ENCODE measurements at places on chromosomes 3 and 15.

- no peak for DNase-seq
Observed at GRCh38 chr15:41115652-41116115, 396 bp downstream of the INO80 start.

- no peak for DNase-seq
Observed at GRCh38 chr3:124063197-124063909, 71.4 kb upstream of the ROPN1 start.

- DNase-seq: no peak
Observed at GRCh38 chr3:17231537-17232261, 346.9 kb downstream of the PLCL2 start.

DNA sequence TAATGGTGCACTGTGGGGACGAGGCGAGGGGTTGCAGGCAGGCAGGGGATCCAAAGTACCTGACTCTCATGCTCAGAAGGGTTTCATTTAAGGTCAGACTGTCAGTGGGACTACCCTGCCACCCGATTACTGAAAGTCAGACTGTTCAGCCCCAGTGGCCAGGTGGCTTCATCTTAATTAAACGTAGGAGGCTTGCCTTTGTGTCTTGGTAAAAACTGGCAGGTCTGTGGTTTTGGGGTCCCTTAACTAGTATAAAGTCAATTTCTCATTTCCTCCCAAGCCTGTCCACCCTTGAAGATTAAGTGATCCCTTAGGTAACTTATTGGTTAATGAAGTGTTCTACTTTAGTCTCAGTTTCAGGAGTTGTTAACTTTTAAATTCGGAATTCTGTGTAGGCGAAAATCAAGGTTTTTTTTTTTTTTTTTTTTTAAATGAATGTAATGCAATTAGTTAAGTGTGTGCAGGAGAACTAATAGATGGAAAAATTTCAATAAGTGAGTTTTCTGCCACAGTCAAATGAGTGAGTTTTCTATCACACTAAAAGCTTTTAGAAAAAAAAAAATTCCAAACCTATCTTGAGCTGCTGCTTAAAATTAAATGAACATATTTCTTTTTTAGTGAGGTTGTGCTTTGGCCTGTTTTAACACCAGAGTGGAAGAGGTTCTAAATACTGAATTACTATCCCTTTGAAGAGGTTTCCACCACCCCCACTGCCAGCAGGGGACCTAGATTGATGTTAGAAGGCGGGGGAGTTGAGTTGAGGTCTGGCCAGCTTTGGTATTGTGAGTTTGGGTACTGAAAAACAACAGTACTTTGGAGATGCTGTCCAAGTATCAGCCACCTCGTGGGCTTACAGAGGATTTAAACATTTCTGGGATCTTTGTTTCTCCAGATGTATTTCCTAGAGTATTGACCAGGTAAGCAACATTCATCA is 15.2 kb downstream of the ITPR1 start:
- no peak for DNase-seq

GRCh38 chr15:96213045-96213444 is 117.5 kb upstream of the NR2F2 start:
- DNase-seq: no peak

DNA sequence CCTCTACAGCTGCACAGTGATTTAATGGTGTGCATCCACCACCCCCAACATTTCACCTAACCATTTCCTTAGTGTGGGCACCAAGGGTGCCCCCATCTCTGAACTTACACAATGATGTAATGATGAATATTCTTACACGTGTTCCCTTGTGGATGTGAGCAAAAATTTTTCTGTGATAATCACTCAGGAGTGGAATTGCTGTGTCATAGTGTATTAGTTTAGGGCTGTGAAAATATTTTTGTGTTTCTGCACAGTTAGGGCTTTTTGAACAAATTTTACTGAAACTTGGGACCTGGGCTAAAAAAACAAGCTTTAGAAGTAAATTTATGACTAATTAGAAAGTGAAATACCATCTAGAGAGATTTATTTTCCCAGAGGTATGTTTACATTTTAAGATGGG is 134.5 kb upstream of the CCNL1 start:
- no peak for DNase-seq

GRCh38 chr3:114057011-114057347 is 442 bp downstream of the QTRT2 start:
- no peak for DNase-seq

DNA sequence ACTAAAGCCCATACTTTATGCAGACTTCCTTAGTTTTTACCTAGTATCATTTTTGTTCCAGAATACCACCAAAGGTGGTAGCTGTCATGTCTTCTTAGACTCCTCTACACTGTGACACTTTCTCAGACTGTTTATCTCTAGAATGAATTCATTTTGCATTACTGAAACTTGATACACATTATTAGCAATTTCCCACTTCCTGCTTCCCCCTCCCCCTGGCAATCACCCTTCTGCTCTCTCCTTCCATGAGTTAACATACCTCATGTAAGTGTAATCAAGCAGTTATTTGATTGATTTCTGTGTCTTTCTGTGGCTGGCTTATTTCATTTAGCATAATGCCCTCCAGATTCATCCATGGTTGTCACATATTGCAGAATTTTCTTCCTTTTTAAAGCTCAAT is 204.9 kb downstream of the STAG1 start:
- DNase-seq: no peak

GRCh38 chr3:2861920-2862319 is 248.3 kb downstream of the IL5RA start:
- DNase-seq: no peak

DNA sequence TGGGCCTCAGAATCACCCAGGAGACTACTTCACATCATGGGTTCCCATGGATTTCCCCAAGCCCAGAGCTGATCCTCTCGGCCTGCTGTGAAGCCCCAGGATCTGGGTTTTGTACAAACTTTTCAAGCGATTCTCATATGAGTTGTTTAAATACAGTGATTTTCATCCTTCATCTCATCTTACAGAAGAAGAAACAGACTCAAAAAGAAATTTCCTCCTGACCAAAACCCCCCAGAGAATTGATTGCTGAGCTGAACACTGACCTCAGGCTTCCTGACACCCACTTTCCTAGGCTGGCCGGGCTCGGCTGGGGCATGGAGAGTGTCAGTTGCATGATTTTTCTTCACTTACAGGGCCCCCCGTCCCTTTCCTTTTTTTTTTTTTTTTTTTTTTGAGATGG is 60.3 kb downstream of the BDH1 start:
- no peak for DNase-seq

DNA sequence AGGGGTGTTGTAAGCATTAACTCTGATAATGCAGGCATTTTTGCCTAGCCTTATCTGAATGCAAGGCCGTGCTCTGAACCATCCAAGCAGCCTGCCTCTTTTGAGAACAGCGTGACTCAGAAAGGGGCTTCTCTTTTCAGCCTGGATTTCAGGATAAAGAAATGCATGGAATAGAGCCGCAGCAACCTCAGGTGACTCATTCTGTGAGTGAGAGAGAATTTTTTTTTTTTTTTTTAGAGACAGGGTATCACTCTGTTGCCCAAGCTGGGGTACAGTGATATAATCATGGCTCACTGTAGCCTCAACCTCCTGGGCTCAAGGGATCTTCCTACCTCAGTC is 20.6 kb upstream of the PDE8A start:
- no peak for DNase-seq

- no peak for DNase-seq
Observed at GRCh38 chr3:72820415-72820814, 27.8 kb downstream of the SHQ1 start.

GRCh38 chr3:133249490-133249889 is 150.4 kb upstream of the BFSP2 start:
- no peak for DNase-seq

- no peak for DNase-seq
Observed at GRCh38 chr15:64472161-64472560, 11.8 kb downstream of the ZNF609 start.

DNA sequence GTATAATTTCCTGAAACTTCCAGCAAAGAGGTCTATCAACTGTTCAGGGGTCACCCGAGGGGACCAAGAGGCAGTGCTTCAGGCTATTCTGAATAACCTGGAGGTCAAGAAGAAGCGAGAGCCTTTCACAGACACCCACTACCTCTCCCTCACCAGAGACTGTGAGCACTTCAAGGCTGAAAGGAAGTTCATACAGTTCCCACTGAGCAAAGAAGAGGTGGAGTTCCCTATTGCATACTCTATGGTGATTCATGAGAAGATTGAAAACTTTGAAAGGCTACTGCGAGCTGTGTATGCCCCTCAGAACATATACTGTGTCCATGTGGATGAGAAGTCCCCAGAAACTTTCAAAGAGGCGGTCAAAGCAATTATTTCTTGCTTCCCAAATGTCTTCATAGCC is 6.8 kb downstream of the GCNT3 start:
- no peak for DNase-seq

GRCh38 chr3:15714448-15714847 is 83.3 kb downstream of the ANKRD28 start:
- no peak for DNase-seq

DNA sequence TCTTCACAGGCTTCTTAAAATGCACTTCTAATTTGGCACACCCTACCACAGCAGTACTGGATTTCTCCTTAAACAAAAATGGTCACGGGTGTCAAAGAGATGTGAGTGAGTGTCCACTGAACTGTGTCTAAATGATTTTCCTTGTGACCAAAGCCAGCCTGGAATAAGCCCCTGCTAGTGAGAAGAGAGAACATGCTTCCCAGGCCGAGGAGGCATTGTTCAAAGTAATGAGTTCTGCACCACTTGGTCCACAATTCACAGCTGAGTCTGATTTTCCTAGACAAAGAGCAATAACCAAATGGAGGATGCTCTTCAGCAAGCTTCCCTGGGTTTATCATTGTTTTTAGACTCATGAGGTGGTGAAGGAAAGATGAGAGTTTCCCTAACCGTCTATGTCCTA is 3.8 kb downstream of the PLCH1 start:
- DNase-seq: no peak

DNA sequence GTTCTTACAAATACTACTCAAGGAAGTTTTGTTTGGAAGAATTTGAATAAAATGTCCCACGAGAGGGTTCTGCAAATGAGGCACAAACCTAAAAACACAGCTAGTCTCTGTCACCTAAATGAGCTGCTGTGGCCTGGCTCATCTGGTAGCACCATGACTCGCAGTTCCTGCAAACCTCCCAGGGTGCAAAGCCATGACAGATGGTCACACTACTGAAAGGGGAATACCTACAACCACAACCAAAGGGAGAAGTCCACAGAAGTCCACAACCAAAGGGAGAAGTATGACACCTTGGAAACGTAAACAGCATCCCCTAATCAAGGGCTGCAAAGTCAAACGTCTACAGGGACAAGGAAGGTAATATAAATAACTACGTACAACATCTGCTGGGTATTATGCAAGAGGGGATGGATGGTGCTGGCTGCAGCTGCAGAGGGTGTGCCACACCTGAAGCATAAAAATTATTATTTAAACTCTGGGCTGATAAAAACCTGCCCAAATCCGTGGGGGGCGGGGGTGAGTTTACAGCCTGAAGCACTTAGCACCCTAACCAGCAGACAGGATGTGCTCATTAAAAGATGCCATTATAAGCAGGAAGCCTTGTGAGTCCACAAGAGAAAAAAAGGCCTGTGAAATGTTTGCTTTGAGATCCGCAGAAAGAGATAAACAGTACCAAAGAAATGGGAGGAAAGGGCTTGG is 184.0 kb downstream of the MAGI1 start:
- no peak for DNase-seq

GRCh38 chr3:8550611-8551010 is 49.0 kb downstream of the LMCD1 start:
- DNase-seq: no peak

DNA sequence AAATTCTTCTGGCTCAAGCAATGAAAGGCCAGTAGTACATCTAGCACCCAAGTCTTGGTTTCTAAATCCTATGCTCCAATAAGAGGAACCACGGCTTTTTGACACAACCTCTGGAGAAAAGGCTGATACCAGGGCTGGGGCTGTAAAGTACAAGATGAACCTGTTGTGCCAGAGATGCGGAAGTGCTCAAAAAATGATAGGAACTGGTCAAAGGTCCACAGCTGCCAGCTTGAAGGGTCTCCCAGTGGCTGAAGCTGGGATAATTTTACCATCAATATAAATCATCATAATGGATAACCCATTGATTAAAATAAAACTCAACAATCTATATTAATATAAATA is 558 bp upstream of the NCEH1 start:
- DNase-seq: no peak

DNA sequence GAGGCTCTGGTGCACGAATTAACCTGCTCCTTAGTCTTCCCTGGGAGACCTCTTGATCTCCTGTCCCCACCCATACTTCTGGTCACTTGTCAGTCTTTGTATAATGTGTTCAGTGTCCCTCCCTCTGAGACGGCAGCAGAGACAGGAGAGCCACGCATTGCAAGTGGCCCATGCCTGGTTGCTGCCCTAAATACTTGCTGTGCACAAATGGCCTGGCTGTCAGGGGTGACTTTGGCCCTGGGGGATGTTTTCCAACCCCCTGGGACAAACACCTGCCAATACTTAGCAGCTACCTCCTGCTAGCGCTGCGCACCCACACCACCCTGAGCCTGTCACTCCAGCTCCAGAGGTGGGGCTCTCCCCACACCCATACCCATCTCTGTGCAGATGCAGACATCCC is 17.2 kb downstream of the KLF13 start:
- no peak for DNase-seq

- peak; percentile 8 for DNase-seq
Observed at GRCh38 chr3:187858041-187858440, 112.8 kb upstream of the BCL6 start.

DNA sequence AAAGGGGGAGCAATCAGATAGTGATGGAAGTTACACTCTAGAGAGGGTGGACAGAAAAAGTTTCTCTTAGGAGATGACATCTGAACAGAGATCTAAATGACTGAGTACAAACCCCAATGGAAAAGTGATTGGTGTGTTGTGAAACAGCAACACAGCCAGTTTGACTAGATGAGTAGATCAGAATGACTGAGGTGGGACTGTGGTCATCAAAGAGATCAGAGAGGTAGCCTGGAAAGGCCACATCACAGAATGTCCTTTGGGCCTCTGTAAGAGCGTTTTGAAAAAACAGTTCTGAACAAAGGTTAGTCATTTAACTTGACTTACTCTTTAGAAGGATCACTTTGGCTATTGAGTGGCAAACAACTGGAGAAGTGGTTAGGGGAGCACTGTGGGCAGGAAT is 10.6 kb downstream of the LRRC58 start:
- no peak for DNase-seq

DNA sequence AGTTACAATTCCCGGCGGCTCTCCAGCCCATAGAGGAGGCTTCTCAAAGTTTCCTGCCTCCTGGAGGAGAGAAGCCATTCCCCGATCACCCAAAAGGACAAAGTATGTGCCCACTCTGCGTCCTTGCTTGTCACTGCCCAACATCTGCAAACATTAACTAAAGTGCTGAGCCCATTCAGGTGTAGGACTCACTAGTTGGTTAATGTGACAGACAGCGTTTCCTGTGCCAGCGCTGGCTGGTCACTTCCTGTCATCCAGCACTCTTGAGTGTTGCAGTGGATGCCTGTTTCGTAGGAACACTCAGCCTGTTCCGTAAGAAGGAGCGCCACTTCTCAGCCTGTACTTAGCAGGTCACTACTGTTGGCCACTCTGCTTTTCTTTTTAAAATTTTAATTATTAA is 100.3 kb downstream of the APBA2 start:
- no peak for DNase-seq

- no peak for DNase-seq
Observed at GRCh38 chr15:20644896-20645295, 103.3 kb upstream of the GOLGA6L6 start.

- DNase-seq: no peak
Observed at GRCh38 chr3:130929804-130930203, 35.9 kb downstream of the ATP2C1 start.

GRCh38 chr15:92653836-92654539 is 1.6 kb downstream of the FAM174B start:
- no peak for DNase-seq

Measured in amygdala (tissue), 56 donors.